CD8-positive, alpha-beta memory T cell (primary cell): ENCODE measurements at places on chromosomes 3 and 15.
A peak's percentile ranks its signal among the peaks of the same experiment; 100 is the strongest.

DNA sequence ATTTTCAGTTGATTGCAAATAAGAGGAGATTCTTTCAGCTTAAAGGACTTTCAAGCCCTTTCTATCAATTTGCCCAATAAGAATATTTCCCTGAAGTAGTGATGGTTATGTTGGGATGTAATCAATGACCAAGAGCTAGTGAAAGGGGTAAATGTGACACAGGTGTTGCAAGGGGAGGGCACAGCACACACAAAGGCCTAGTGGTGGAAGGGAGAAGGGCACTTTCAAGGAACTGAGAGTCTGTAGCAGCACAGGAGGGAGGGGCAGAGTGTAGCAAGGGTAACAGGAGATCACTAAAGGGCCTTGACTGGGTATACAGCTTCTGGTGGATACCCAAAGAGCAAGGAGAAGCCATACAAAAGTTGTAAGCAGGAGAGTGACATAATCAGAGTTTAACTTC, 217.8 kb upstream of the ARHGEF26 start:
- DNase-seq: no peak

DNA sequence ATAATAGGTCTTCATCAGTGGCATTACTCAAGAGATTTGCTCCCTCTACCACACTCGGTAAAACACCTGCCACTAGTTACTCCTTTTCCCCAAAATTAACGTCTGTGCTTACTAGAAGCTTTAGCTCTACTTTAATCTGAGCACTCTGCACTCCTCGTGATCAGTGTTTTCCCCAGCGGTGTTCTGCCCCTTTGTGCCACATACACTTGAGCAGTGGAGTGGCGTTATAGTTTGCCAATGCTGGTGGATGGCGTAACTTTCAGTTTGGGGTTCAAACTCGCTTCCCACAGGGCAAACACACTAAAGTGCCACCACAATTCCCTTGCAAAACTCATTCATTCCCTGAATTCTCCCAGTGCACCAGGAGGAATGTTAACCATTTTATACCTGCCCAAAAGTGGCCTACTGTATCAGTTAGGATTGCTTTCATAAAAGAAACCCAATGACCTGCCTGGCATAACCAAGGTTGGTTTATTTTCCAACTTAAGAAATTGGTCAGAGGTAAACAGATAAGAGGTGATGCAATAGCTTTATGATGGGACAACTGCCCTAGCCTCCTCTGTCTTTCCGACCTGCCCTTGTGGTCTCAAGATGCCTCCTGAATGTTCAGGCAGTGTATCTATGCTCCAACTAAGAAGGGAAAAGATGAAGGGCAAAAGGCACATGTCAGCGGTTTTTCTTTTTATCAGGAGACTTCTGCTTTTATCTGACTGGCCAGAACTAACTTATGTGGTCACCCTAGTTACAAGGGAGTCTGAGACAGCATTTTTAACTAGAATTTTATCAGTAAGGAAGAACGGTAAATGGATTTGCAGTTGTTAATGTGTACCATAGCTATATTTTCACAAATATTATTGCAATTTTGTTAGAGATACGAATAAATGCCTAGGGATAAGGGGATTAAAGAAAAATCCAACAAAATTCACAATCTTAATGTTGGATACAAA, 83.9 kb downstream of the FSIP1 start:
- no peak for DNase-seq

GRCh38 chr3:46913644-46914043, 36.1 kb downstream of the PTH1R start:
- no peak for DNase-seq

- peak; percentile 57 for DNase-seq
Observed at GRCh38 chr3:71060536-71060935, 523.0 kb downstream of the FOXP1 start.

DNA sequence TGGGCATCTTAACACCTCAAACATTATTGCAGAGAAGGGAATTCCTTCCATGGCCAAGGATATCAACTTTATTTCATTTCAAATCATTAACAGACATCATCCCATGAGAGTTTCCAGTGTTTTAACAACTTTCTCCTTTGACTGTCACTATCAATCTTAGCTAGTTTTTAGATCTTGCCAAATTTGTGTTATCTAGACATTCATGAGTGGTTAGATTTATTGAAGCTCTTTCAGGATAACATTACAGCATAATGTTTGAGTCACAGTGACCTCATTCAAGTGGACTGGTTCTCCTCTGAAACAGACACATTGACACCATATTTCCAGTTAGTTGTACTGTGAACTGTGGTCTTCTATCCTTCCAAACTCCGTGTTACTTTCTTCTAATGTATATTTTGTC, 8.6 kb upstream of the TNFAIP8L3 start:
- DNase-seq: no peak

- no peak for DNase-seq
Observed at GRCh38 chr15:73058437-73058836, 6.2 kb downstream of the NEO1 start.

GRCh38 chr3:183317886-183318865, 65.1 kb downstream of the B3GNT5 start:
- DNase-seq: no peak

DNA sequence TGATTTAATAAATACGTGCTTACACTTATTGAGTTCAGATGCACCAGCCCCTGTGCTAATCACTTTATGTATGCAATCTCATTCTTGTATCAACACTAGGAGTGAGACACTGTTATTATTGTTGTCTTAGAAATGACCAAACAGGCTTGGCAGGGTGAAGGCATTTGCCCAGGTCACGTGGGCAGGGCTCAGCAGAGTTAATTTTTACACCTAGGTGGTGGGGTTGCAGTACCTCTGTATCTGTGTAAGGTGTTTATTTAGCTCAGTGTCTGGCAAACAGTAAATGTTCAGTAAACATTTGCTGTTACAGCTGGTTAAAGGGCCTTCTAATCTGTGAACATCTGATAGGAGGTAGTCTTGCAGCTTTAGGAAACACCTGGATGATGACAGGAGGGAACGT, 200.0 kb downstream of the CACNA2D3 start:
- no peak for DNase-seq

DNA sequence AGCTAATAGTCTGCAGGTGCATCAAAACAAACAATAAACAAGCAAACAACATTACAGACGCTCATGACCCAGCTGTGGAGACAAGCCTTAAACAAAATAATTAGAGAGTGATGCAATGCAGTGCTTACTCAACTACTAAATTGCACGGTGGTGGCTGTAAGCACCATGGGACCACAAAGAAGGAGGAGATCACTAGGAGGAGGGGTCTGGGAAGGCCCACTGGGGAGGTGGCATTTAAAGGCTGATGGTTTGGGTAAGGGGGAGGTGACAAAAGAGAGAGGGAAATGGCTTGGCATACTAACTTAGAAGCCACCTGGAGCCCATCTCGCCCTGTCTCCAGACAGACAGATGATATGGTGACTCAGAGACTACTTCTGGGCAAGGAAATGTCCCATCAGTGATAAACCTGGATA, 516.7 kb downstream of the FOXP1 start:
- peak; percentile 52 for DNase-seq

DNA sequence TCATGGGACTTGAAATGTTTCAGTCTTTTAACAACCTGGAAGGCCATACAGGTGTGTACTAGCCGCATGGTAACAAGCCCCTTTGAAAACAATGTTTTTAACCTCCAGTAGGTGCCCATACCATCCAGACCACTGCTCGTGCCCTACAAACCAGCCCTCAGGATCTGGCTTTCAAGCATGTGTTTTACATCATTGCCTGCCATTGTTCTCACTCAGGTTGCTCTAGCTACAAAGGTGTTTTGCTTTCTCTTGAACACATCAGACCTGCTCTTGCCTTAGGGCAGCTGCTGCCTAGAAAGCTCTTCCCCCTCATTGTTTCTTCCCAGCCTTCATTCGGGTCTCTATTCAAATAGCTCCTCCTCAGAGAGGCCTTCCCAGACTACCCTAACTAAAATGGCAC, 32.3 kb upstream of the MAP3K13 start:
- DNase-seq: no peak

- no peak for DNase-seq
Observed at GRCh38 chr3:43062040-43062563, 43.8 kb downstream of the POMGNT2 start.

DNA sequence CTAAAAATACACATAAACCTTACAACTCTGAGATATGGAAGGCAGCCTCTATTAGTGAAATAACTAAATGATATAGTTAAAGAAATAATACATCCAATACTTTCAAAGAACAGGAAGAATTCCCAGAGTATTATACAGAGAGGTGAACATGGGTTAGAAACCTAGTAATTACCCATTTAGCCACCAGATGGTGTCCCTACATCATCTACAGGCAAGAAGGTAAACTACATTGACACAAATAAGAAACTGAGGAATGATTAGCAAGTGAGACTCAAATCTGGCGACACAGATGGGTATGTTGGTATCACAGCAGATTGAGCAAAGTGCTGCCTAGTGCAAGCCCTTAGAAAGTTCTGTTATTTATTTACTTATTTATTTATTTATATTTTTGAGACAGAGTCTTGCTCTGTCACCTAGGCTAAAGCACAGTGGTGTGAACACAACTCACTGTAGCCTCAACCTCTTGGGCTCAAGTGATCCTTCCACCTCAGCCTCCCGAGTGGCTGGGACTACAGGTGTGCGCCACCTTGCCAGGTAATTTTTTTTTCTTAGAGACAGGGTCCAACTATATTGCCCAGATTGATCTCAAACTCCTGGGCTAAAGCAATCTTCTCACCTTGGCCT, 28.2 kb downstream of the NEK4 start:
- no peak for DNase-seq

DNA sequence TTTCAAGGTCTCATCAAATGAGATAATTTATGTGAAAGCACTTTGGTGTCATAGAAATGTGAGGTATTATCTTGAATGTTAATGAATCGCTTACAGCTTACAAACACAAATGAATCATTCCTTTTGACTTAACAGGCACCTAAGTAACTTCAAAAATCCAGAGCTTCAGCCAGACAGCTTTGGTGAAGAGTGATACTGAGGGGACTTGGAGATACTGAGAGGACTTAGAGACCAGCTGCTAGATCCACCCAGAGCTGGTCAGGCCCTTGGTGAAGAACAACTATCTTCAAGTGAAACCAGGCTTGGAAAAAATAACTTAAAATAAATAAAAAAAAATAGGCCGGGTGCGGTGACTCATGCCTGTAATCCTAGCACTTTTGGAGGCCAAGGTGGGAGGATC, 16.2 kb upstream of the ZFYVE19 start:
- DNase-seq: no peak

DNA sequence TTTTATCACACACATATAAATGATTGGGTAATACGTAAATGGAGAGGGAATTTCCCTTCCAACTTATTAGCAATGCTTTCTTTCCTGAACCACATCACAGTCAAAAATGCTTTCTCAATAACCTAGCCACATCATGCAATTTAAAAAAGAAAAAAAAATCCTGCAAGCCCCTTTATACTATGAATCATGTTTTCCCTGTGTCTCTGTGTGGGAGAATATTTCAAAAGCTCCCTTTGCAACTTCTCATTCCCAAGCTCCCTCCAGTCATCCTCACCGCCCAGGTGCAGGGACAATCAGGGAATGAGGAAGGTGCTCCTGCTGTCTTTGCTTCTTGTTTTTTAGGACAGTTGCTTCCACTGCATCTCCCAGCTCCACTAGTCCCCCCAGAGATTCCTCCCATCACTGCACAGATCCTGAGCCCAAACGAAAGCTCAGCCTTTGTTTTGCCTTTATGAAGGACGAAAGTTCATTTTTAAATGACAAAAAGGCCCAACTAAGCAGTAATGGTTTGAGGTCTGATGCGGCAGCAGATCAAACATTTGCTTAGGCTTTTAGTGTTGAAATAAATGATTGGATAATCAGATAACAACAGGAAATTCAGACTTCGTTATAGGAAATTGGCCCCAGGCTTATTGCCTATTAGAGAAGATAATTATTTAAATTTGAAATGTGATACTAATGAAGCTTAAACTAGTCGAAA, 47.8 kb upstream of the ADGRG7 start:
- DNase-seq: no peak

DNA sequence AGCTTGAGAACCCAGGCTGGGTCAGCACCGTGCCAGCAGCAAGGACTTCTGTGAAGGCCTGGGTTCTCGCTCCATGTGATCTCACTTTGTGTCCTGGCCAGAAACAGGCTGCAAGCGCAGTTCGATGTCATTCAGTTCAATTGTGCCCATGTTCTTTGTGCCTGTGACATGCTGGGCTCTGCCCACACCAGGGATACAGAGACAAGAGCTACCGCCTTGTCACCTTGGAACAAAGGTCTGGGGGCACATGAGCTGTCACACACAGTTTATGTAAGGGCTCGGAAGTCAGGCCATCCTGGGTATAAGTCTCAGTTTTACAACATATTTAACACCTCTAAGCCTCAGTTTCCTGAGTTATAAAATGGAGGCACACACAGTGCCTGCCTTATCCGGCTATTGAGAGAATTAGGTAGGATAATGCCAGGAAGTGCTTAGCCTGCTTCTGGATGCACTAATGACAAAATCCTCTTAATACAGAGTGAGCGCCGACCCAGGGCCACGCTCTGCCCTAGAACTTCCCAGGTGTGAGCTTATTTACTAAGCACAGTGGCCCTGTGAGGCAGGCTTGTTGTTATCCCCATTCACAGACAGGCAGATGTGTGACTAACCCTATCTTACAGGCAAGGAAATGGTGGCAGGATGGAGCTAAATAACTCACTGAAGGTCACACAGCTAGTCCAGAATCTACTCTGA, 50.4 kb upstream of the LIMD1 start:
- no peak for DNase-seq

DNA sequence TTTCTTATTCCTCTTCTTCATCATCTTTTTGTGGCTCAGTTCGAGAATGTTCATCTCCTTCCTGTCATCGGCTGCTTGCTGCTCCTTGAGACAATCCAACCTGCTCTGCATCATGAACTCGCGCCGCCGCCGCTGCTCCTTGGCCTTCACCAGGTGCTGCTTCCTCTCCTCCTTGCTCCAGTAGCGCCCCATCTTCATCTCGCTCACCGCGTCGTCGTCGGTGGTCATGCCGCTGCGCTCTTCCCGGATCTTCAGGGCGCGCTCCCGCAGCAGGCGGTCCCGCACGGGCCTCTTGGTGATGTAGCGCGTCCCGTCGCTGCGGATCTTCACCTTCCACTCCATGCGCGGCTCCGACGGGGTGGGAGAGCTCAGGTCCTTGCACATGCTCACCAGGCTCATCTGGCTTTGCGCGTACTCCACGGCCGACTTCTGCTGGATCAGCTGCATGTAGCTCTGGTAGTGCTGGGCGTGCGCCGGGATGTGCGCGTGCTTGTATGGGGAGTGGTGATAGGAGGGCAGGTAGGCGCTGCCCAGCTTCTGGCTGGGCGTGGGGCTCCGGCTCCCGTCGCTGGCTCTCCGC, 241.2 kb downstream of the PDZRN3 start:
- DNase-seq: no peak

DNA sequence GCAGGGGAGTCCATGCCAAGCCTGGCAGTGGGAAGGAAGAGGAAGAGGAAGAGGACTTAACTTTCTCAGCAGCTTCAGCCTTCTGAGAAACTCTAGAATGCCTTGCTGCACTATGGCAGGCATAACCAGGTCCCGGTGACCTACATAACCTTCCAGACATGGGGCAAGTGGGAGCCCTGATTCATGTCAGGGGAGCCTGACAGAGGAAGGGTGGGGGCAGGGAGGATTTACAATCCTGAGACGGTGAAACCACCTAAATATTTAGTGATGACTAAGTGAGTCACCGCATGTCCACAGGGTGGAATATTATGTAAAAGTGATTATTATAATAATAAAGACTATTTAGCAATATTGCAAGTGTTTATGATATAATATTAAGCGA, 46.7 kb downstream of the AMOTL2 start:
- no peak for DNase-seq
